Activated CD8-positive, alpha-beta memory T cell treated with anti-CD3 and anti-CD28 coated beads for 1 hour (primary cell): ENCODE measurements at places on chromosomes 5 and 9.

DNA sequence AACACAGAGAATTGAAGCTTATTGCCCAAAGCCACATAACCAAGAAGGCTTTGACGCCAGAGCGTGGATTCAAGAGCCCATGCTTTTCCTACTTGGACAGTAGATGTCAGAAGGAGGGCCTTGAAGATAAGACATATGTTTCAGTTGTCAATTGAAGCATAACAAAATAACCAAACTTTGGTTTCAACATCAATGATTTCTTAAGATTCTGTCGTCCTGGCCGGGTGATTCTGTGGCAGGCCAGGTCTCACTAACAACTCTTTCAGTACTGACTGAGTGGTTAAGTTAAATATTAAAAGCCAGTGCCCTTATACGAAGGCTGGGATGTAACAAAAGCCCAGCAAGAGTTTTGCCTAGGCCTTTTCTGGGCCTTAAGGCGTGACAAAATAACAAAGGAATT, 94.0 kb downstream of the RCL1 start:
- DNase-seq, result no peak

DNA sequence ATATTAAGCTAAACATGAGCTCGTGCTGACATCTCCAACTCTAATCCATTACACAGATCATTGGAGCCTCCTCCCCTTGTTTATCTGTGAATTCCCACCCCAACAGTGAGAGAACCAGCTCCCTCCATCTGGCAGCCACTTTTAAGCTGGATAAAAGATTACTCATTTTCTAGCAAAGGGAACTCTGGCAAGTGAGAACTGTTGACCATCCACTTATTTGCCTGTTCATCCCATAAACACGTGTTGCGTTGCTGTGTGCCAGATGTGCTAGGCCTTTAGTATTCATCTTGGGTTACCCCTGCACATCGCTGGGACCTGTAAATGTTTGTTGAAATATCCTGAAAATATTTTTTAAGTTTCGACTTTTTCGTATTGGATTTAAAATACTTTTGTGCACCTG, 2.4 kb upstream of the TOR1A start:
- no peak for DNase-seq

DNA sequence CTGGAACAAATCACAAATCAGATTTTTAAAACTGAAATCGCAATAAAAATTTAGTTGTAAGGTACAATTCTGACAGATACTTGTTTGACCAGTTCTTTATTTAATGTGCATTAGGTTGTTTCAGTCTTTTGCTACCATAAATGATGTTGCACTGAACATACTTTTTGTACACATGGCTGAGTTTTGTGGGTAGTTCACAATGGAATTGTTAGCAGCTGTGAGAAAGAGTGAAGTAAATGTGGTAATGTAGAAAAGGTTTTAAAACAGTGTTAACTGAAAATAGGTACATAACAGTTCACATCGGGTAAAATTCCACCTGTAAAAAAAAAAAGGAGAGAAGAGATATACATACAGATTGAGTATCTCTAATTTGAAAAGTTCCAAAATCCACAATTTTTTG, 25.6 kb downstream of the MRPS27 start:
- DNase-seq, result no peak

DNA sequence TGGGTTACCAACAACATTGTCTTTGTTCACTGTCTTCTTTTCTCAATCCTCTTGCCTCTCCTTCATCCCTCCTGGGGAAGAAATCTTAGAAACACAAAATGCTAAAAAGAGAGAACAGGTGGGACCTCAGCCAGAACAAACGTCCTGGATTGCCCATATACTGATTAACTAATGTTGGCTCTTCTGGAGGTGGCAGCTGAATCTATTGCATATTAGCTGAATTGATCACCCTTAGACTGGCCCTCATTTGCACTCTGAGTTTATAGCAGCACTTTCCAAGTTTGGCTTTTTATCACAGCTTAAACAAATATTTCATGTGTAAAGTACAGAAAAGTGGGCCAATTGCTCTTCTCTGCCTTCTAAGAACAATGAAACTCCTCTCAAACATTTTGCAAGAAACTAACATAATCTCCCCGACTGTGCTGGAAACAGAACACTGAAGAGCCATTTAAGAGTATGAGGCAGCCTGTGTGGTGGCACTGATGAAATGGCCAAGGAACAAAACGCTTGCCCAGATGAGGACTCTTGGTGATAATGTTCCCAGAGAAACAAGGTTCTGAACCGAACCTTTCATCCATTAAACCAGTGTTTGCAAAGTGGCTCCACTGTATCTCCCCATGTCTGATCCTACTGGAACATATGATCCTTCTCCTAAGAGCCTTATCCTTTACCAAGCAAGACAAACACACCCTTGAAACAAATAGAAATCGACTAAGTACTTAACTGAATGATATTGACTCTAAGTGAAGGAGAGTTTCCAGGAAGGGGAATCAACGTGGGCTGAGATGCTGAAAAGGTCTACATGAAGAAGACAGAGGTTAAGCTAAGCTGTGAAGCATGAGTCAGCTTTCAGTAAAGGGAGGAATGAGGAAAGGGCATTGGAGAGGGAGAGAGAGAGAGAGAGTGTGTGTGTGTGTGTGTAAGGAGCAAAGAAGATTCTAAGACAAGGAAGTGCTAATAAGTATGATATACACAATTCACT, 83.2 kb upstream of the LIFR start:
- no peak for DNase-seq

DNA sequence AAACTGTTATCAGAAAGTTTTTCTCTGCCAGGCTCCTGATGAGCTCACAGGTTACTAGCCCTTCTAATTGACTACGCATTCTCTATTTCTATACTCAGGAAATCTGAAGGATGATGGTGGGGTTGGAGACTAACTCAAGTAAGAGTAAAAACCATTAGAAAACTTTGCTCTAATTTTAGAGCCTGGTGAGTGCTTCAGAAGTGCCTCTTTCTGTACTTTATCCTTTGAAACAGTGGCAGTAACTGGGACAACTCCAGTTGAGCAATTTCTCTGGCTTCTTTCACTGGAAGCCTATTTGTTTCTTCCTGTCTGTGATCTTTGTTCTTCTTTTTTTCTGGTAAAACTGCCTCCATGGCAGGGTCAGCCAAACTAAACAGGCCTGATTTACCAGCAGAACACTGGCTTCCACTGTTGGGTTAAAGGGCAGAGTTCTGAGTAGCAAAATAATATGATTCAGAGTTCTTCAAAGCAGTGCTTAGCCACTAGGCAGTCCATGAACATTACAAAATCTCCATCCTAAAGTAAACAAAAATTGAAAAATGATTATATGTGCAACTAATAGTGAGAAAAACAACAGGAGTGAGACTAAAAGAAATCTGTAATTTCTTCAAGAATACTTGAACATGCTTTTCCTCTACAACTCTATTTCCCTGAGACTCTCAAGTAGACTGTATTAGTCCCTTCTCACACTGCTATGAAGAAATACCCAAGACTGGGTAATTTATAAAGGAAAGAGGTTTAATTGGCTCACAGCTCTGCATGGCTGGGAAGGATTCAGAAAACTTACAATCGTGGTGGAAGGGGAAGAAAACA, 79.8 kb downstream of the MROH2B start:
- no peak for DNase-seq

- DNase-seq, result no peak
These were observed 48.0 kb upstream of the C5orf58 start for GRCh38 chr5:170184737-170185136.

DNA sequence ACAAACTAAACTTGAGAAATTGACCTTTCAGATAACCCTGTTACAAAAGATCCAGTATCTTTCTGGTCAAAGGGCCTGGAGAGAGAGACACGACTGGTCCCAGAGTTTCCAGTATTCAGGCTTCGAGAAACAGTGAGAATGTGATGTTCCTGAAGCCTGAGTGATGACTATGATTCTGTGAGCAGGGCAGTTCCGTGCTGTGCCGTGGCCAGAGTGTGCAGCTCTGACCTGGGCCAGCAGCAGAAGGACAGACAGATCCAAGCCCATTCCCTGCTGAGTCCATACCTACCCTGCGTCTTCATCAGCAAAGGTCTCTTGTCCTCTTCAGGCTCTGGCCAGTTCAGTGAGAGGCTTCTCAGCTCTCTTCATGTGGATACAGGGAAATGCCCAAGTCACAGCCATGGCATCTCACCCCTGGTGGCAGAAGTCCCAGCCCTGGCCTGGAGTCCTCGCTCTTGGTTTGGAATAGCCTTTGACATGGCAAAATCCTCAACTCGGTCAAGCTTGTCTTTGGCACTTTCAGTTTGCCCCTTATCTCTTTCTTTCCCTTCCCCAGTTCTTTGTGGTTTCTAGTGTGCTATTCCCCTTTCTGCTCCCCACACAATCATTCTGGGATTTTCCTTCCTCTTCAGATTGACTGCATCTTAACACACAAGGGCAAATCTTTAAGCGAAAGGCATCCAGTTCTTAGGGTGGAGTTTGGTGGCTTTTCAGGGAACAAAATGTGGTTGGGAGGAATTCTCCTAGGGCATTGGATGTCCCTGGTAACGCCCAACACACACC, 107.7 kb downstream of the LIFR start:
- DNase-seq, result no peak

DNA sequence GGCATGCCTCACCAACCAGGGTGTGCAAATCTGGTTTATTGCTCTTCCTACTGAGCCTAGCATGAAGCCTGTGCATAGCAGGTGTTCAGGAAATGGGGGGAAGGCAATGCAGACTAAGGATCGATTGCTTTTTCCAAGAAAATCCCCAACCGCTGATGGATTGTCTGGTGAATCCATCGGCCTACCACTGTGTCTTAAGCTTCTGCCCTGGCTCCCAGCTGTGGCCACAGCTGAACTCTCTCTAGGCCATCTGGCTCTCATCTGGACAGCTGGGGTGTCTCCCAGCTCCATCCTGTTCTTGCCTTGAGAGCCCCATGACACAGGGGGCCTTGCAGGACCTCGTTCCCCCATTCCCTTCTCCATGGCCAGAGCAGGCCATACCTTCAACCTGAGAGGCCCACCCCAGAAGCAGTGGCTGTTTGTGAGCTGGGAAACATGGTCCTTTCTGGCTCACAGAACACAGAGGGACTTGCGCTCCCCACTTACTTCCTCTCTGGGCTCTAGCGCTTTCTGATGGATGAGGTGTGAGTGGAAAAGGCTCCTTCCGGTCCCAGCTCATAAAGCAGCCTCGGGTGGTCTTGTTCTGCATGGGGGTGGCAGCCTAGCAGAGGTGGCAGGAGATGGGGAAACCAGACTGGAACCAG, 41.8 kb downstream of the COL27A1 start:
- no peak for DNase-seq

DNA sequence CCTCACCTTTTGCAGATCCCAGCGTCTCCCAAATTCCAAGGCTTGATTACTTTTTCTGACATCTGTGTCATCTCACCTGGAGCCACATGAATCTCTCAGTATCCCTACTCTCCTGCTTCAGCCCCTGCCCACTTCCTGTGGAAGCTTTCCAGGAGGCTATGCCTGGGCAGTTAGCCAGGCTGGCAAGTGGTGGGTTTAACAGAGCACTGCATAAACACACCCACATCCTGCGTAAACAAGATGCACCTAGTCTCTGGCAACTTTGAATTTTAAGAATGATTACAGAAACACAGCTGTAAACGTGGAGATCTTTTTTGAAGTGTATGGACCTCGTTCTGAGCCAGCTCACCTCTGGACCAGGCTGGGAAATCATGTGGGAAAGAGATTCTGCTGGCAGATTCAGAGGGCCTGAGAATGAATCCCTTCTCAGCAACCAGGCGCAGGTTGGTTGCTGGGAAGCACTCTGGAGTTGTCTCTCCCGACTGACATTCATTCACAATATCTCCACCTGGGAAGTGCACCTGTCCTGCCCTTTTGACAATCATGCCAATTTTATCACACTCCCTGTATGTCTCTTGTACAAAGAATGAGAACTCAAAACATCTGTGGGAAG, 55.7 kb upstream of the FANCC start:
- DNase-seq, result no peak

GRCh38 chr9:34989946-34990635, 546 bp downstream of the DNAJB5 start:
- no peak for DNase-seq

GRCh38 chr9:115220319-115221005, 102.5 kb upstream of the TNC start:
- DNase-seq, result no peak

DNA sequence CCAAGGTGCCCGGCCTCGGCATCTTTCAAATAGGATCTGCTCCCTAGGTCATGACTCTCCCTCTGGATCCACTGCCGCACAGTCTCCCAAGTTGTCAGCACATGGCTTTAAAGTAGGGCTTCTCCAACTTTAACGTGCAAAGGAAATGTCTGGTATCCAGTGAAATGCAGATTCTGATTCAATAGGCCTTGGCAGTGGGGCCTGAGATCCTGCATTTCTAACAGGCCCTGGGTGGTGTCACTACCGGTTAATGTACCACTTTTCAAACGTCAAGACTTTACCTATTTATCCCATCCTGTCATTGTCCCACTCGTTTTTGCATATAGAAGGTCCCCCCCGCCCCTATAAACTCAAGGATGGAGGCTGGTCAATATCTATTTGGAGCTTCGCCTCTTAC, 137.6 kb upstream of the ZNF618 start:
- no peak for DNase-seq

DNA sequence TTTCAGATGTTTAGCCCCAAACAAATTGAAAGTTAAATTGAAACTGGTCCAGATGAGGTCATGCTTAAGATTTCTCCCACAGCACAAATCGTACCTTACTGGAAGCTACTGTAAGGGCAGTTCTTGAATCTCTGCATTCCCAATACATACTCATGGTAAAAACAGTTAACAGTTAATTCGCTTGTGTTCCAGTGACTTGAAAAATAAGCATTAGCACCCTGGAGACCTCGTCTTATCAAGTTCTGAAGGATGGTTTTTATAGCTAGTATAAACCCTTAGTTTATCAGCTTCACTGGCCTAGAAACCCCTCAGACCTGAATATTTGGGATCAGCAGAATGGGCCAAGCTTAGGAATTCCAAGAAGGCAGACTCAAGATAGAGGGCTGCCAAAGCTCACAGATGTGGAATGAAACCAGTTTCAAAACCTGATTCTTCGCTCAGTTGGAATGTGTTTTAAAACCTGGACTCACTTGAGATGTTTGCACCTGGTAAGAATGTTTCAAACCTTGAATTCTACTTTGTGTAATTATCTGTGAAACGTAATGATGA, 103.6 kb downstream of the C9orf152 start:
- DNase-seq, result no peak
